MV-4-11 (cell line): ENCODE measurements at places on chromosomes 5 and 9.

GRCh38 chr5:8188874-8189565 lies 320.1 kb downstream of the MTRR start:
- DNase-seq, result peak; percentile 57

DNA sequence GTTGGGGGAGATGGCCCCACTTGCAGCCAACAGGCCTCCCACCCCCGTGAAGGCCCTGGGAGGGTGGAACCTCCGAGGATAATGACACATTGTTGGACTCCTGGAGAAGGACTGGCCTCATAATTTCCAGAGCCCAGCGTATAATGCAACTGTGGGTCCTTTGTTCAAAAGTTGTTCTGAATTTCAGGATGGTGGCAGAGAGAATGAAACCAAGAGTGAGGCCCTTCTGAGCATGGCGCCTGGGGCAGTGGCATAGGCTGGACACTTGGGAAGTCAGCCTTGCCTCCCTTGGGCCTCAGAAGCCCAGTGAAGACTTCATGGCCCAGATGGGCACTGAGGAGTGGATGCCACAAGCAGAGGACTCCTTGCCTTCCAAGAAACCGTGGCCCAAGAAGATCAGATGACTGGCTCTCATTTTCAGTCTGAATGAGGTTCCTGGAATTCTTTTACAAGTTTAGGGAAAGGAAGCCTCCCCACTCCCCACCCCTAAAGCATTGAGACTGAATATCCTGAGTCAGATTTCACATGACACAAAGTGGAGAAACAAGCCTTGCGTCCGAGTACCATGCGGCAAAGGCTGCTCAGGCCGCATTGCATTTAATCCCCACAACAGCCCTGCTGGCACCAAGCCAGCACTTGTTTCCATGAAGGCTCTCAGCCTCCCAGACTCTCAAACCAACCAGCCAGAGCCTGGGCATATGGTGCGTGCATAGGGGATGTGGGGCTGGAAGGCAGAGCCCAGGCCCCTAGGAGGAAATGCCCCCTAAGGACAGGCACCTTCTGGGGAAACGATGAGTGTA lies 96.7 kb upstream of the SMIM23 start:
- DNase-seq, result no peak

- DNase-seq, result no peak
Measured at GRCh38 chr5:149100331-149100730, 37.5 kb upstream of the SH3TC2 start.

DNA sequence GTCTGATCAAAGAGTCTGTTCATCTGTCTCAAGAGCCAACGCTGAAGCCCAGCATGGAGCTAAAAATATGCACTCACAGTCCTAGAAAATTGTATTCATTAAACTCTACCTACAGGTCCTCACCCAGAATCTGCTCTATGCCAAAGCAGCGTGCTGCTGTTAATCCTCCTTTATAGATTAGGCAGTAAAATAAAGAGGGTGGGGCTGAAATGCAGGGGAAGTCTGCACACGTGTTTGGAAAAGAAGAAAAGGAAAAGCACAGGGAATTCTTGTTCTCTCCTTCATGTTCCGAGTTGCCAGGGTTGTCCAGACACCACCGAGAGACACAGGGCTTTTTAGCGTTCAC lies 121.4 kb upstream of the TMEM161B start:
- DNase-seq, result no peak

- peak; percentile 32 for DNase-seq
Measured at GRCh38 chr5:1800472-1801221, 560 bp upstream of the NDUFS6 start.

GRCh38 chr9:73216100-73216499 lies 64.4 kb downstream of the ANXA1 start:
- DNase-seq, result no peak

- peak; percentile 43 for DNase-seq
Measured at GRCh38 chr5:158695595-158696330, 404.0 kb downstream of the EBF1 start.

DNA sequence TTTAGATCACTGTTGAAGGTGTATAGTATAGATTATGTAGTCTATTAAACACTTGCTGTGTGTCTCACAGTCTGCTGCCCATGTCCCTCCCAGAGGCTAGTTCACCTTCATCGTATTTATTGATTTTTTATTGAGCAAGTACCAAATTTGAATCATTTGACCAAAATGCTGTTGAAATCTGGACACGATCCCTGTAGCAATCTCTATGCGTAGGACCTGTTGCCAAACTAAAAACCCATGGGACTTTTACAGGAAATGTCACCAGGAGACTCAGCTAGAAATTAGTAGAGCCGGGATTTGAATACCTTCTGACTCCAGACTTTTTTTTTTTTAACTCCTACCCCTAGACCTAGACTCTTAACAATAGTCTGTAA lies 17.5 kb downstream of the SLC31A1 start:
- DNase-seq, result no peak

GRCh38 chr5:39657943-39658342 lies 233.2 kb upstream of the DAB2 start:
- no peak for DNase-seq

DNA sequence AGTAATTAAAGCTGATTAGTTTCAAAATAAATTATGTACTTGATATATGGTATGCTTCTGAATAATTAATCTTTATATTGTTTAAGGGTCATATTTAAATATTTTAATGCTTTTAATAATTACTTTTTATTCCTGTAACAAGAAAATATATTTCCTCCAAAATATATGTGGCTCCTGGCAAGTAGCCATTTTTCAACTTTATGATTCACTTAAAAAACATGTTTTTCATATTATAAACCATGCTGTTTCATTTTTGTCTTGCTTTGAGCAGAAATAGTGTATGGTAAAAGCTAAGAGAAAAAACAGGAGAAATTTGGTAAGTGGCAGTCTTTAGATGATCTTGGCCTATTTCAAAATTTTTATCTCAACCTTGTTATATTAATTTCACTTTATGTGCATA lies 14.6 kb downstream of the SPATA9 start:
- DNase-seq, result no peak

DNA sequence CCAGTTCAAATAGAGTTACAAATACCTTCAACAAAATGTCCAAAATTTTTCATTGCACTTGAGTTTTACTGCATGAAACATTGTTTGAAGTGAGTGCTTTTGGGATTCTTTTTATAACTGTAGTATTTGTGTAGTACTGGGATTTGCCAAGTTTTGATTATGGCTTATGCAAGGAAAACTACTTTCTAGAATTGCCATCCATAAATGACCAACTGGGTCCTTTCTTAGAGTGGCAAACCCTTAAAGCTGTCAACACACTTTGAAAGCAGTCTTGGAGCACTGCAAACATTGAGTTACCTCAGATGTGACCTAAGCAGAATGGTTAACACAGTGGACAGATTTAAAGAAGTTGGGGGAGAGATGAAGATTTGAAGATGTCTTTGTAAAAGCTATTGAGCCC lies 379.6 kb upstream of the ZNF608 start:
- no peak for DNase-seq

- DNase-seq, result peak; percentile 6
Measured at GRCh38 chr9:2816476-2817141, 27.3 kb downstream of the PUM3 start.

DNA sequence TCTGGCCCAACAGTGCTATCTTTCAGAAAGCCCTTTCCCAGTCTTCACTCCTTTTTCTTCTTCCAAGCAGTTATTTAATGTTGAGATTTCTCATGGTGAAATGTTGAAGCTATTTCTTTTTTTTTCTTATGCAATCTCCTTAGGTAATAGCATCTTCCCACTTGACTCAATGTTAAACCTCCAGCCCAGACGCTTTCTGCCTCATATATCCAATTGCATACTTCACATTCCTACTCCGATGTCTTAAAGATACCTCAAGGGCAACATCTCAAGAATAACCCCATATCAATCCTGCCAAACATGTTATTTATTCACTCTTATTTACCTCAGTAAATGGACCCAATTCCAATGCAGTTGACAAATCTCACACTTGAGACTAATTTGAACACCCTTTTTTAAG lies 187.3 kb downstream of the CDH12 start:
- DNase-seq, result no peak

GRCh38 chr5:134100283-134101091 lies 14.0 kb upstream of the TCF7 start:
- DNase-seq, result no peak

DNA sequence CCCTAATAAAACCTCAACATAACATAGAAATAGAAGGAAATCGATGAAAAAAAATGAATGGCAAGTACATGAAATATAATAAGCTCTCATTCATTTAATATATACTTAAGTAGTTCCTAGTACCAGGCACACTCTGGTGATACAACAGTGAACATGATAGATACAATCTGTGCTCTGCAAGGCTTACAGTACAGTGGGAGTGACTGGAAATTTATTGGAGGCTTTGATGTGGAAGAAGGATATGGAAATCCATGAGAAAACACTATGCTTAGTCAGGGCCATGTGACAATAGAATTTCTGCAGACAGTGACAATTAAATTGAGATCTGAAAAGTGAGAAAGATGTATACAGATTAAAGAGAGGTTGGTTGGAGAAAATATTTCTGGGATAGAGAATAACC lies 32.0 kb upstream of the IL33 start:
- no peak for DNase-seq

DNA sequence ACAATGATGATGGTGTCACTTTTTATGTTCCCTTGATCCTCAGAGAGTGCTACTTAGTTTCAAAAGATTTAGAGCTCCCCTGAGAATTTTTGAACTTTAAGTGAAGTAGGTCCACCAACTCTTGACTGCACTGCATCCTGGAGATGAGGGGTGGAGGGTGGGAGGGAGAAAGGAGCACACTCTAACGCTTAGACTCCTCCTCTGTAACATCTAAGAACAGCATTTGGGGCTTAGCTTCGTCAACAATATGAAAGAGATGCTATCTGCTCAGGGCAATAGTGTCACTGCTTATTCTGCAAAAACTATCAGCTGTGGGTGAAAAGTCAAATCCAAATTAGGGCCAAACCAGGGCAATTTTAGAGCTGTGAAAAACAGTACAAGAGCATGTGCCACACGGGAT lies 242.8 kb upstream of the EFNA5 start:
- DNase-seq, result no peak

- DNase-seq, result peak; percentile 8
Measured at GRCh38 chr5:113450929-113451328, 16.1 kb upstream of the TSSK1B start.

DNA sequence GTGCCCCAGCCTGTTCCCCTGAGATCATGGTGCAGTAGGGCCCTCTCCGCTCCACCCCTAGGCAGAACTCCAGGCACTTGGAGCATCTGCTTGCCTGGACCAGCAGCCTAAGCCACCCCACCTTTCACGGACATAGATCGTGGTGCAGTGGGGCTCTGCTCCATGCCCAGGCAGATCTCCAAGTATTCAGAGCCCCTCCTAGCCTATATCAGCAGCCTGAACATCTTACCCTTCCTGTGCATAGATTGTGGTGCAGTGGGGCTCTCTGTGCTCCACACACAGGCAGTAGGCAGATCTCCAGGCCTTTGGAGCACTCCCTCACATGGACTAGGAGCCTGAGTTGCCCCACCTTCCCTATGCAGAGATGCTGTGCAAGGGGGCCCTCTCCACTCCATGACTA lies 103.0 kb downstream of the GLIS3 start:
- no peak for DNase-seq

GRCh38 chr5:171961117-171961516 lies 45.3 kb downstream of the FBXW11 start:
- peak; percentile 96 for DNase-seq

- DNase-seq, result no peak
Measured at GRCh38 chr5:31211098-31211497, 17.6 kb downstream of the CDH6 start.

DNA sequence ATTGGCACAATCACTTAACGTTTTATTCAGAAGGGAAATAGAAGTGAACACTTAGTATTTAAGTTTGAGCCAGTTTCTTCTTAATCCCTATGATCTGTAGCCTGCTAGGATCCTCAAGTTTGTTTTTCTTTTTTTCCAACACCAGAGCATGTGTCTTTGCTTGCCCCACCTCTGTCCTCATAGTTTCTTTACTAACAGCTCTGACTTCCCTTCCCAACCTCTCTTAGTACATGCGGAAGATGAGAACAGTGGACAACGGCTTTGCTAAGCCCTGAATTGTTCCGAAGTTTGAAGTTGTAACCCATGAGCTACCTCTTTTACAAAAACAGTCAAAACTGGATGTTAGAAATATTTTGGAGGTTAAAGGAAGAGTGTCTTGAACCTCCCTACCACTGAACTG lies 61.7 kb upstream of the TAF11L2 start:
- peak; percentile 85 for DNase-seq

DNA sequence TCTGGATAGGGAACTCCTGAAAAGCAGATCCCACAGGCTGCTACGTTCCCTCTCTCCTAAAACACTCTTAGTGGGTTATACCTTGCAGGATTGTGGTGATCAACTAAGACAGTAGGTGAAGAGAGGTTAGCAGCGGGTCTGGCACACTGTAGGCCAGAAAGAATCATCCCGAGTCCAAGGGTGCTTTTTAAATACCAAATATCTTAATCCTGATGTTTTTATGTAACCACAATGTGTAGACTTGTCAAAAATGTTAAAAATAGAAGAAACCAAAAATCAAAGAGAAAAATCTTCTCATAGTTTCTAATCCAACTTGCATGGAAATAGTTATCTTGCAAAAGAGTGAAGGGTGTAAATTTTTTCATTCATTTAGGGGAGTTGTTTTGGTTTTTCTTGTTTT lies 52.3 kb upstream of the IFNK start:
- DNase-seq, result no peak

GRCh38 chr5:119287547-119288111 lies 68.2 kb upstream of the TNFAIP8 start:
- DNase-seq, result no peak

- DNase-seq, result no peak
Measured at GRCh38 chr9:135673941-135674340, 10.8 kb downstream of the LCN9 start.

DNA sequence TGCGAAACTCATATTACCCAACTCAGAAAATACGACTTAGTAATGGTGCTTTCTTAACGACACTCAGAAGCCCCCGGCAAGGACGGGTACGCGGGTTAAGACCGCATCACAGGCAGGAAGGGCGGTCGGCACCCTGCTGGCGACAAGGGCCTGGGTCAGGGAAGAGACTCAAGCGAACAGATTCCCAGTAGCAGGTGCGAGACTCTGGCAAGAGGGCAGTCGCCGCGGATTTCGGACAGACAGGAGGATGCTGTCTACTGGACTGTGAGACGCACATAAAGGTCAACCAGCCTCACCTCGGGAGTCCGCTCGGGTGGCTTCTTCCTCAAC lies 398 bp downstream of the RAPGEF6 start:
- DNase-seq, result peak; percentile 59

DNA sequence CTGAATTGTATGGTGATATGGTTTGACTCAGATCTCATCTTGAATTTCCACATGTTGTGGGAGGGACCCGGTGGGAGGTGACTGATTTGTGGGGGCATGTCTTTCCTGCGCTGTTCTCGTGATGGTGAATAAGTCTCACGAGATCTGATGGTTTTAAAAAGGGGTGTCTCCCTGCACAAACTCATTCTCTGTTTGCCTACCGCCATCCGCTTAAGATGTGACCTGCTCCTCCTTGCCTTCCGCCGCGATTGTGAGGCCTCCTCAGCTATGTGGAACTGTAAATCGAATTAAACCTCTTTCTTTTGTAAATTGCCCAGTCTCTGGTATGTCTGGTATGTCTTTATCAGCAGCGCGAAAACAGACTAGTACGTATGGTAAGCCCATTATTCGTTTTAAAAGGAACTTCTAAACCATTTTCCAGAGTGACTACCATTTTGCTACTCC lies 48.7 kb downstream of the SLC36A1 start:
- no peak for DNase-seq
